Large intestine (tissue), 12 donors: ENCODE measurements at places on chromosomes 2 and 18. TPM values are rescaled to one million over a fixed set of nuclear protein-coding genes. Genes with fewer than 3 reads are reported as not detected.

- DNase-seq = peak; percentile 31
Observed at GRCh38 chr18:75455249-75456198, 28.0 kb upstream of the SMIM21 start.

- no peak for DNase-seq
Observed at GRCh38 chr18:46469186-46469915, 187.7 kb downstream of the LOXHD1 start.

- DNase-seq = no peak
Observed at GRCh38 chr2:217371781-217372213, 511.9 kb upstream of the TNP1 start.

GRCh38 chr18:66523219-66523991 lies 80.5 kb downstream of the CDH19 start:
- DNase-seq = no peak

Gene ATOH8
- polyA plus RNA-seq = 5.1 TPM

Gene DCC
- 0.58 TPM for polyA plus RNA-seq

DNA sequence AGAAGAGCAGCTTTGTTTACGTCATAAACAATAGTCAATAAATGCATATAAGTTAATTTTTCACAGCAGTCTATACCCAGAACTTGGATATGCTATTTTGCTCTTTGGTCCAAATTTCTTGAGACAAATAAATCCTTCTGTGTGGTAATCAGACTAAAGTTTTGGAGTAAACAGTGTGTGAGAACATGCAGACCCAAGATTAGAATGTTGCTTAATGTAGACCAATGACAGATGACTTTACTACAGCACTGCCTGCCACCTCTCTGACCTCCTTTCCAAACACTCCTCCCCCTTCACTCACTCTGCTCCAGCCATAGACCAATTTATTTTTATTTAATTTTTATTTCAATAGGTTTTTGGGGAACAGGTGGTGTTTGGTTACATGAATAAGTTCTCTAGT lies 115.3 kb upstream of the TANK start:
- no peak for DNase-seq

- no peak for DNase-seq
Observed at GRCh38 chr2:172922815-172923214, 152.8 kb upstream of the MAP3K20 start.

Gene MAL
- 0.30 TPM for polyA plus RNA-seq

Gene CABLES1
- polyA plus RNA-seq = 11.1 TPM

DNA sequence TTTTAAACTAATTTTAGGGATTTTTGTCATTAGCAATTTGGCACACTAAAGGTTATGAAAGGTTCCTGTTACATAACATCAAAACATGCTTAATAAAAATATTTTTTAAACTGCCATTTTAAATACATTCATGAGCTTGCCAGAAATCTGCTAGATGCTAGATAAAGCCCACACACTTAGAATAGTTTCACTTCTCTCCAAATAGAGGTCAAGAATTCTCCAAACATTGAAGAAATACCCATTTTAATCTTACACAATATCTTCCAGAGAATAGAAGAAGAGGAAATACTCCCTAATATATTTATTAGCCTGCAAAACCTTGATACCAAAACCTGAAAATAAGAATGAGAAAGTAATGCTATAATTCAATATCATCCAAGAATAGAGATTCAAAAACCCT lies 247.5 kb downstream of the PTH2R start:
- no peak for DNase-seq

- no peak for DNase-seq
Observed at GRCh38 chr2:145091967-145092366, 572.0 kb upstream of the ZEB2 start.

DNA sequence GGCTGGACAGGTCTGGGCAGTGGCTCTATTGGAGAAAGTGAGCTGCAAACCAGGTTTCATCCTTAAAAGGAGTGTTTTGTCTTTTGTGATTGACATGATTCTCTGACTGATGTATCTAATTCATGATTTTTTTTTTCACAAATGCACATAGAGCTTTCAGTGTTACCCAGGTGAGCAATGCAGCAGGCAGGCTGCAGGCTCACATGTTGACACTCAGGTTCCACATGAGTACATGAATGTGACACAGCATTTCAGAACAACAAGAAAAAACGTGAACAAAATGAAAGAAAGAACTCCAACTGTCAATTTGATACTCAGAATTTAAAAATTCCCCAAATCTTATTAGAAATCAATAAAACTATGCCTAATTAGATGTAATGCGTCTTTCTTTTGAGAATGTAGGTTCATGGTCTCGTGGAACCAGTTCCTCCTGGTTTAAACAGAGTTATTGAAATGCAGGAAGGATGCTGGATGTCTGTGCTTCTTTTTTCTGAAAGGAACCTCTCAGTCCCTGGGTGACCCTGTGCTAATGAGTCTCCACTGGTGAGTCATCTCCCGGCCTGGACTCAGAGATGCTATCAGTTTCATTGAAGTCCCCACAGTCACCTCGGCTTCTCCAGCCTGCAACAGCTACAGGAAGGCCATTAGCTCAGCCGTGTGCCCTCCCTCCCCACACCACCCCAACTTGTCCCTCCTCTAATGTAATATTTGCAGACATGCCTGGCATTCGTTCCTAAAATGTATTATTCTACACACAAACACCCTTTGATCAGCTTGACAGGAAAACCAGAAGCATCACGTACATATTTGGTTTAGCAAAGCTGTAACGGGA lies 430.4 kb downstream of the LPIN1 start:
- DNase-seq = peak; percentile 19

Gene RAMP1
- 76.1 TPM for polyA plus RNA-seq

Gene NCKAP5
- 4.3 TPM for polyA plus RNA-seq

DNA sequence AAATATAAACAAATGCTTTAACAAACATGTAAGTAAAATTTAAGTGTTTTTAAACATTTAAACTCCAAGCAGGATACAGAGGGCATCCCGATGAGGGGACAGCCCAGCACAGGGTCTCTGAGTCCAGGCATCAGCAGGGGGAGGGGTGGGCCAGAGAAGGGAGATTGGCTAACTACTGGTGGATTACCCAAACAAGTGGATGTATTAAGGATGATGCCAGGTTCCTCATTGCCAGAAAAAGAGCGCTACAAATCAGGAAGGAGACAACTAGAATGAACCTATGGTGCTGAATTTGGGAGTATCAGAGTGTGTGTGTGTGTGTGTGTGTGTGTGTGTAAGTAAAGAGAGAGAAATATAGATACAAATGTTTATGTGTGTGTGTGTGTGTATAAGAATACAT lies 162.0 kb upstream of the RMP24 start:
- no peak for DNase-seq

DNA sequence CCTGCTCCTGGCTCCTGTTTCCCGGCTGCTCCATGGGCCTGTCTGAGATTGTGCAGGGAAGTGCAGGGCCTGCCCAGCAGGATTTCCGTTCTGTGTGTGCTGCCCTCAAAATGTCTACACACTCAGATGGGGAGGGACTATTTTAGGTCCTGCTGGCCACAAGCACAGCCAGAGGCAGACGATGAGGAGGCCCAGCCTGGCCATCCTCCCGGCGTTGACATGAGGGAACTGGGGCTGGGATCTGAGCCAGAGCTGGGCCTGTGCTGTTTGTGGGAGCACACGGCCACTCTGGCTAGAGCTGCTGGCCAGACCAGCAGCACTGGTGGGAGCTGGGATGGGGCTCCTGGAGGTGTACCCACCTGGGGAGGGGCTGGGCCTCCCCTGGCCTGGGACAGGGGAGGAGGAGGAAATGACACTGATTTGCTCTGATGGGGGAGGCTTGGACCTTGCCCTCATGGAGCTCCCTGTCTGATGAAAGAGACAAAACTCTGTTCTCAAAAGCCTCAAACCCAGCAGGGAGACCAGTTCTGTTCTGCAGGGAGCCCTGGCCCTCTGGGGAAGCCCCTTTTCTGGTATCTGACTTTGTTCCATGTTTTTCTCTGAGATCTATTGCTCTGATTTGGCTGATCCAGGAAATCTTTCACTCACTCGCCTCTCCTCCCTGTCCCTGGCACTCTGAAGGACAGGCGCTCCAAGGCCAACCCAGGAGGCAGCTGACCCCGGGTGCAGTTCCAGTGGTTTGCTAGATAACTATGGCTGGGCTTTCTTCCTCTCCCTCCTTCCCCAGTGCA lies 161.8 kb downstream of the DYSF start:
- peak; percentile 37 for DNase-seq

Gene PRKD3
- 17.2 TPM for polyA plus RNA-seq

GRCh38 chr2:213766062-213766461 lies 481.8 kb downstream of the SPAG16 start:
- DNase-seq = no peak

Gene SPIRE1
- 6.7 TPM for polyA plus RNA-seq

DNA sequence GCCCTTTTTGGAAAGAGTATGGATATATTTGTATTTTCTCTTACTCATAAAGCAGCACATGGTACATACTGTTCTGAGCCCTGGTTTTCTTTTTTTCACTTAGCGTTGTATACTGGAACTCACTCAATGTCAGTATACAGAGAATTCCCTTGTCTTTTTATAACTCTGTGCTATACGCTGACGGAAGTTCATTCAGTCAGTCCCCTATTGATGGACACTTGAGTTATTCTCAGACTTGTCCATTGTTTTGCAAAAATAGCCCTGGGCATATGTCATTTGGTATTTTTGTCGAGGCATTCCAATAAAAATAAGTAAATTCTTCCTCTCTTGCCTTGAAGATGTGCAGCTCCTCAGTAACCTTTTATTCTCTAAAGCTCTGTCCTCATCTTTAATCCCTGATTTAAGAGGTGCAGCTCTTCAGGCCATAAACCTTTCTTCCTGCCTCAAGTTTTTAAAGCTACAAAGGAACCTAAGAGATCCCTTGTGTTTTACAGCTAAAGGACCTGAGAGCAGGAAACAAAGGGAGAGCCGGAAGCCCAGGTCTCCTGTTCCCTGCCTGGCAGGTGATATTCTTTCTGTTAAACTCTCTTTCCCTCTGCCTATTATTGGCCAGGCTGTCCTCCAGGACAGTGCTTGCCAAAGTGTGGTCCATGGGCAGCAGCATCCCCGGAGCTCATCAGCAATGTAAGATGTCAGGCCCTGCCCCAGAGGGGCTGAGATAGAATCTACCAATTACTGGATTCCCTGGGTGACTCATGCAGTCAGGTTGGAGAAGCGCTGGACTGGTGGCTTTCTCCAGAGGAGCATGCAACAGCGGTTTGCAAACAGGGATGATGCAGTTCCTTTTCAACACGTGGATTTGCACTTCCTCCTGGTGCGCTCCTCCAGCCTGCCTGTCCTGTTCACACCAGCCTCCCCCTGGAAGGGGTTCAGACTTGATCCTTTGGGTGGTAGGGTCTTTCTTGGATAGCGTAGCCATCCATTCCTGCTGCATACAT lies 158.0 kb downstream of the NEDD4L start:
- peak; percentile 54 for DNase-seq

- no peak for DNase-seq
Observed at GRCh38 chr2:88829607-88830463, 138.4 kb downstream of the RPIA start.

DNA sequence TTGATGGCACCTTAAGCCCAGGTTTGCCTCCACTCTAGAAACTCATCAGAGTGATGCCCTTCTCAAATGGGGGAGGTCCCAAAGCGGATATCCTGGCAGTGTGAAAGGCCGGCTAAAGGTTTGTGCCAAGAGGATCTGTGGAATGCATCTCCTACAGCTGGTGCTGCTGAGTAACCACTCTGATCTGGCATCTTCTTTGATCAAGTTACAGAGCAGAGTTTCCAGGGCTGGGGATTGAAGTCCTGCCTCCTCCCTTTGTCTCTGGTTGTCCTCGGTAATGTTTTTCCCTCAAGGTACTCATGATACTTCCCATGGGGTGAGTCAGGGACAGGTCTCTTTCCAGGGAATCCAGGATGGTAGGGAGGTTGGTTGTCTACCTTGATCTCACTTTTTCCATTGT lies 24.6 kb downstream of the PRKRA start:
- no peak for DNase-seq

- no peak for DNase-seq
Observed at GRCh38 chr2:69836316-69836715, 6.9 kb downstream of the GMCL1 start.

GRCh38 chr2:25324905-25325592 lies 16.7 kb downstream of the DNMT3A start:
- no peak for DNase-seq
